ENCODE measurements at places on chromosomes 5 and 9.

- no peak for DNase-seq
Observed at GRCh38 chr5:147223948-147224791, 10.7 kb upstream of the STK32A start.

DNA sequence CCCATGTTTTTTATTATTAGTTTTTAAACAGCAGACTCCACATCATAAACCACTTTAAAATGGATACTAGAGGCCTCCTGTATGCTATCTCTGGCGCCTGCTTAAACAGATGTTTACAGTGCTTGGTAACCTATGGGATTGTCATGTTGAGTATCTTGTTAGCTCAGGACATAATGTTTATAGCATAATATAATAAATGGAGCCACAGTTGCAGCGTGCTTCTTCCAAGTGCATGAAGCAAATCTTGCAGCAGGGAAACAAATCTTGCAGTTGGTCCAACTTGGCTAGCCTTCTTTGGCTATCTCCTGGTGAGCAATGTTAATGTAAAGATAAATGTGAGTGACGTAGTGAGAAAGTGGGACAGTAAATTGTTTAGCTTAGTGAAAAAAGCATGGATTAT is 2.8 kb downstream of the GHR start:
- no peak for DNase-seq

DNA sequence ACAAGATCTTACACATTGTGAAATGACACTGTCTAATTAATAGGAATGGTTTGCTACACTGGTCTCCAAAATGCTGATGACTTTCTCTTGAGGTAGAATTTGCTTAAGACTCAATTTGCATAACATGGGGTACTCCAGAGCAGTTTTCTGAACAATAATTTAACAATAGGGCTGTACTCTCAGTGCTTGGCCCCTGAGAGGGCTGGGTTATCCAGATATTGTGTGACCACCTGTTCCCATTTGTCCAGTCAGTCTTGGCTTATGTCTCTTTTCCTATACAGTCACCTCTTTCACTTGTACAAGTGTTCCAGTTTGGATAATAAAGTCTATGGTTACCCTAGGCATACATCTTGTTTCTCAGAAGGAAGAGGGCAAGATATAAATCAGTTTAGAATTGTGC is 17.9 kb downstream of the ZSWIM6 start:
- DNase-seq = no peak

DNA sequence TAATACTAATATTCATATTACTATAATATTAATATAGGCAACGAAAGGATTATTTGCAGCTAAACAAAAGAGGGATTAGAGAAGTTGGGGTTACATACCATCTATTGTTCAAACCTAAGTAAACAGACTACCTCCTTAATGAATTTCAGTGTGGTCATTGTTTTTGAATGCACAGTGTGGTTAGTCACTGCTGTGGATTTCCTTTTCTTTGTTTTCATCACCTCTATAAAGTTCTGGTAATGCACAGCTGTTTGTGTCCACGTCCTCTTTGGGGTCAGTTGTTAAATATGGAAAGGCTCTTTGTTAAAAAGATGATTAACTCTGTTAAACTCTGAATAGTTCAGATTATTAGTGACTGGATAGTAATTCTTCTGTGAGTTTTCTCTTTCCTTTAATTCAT is 233.6 kb downstream of the MAST4 start:
- DNase-seq = no peak
